Caudate nucleus (tissue), 63 donors: ENCODE measurements at places on chromosomes 2 and 18.

GRCh38 chr2:152693033-152693432 is 24.2 kb downstream of the PRPF40A start:
- no peak for DNase-seq

DNA sequence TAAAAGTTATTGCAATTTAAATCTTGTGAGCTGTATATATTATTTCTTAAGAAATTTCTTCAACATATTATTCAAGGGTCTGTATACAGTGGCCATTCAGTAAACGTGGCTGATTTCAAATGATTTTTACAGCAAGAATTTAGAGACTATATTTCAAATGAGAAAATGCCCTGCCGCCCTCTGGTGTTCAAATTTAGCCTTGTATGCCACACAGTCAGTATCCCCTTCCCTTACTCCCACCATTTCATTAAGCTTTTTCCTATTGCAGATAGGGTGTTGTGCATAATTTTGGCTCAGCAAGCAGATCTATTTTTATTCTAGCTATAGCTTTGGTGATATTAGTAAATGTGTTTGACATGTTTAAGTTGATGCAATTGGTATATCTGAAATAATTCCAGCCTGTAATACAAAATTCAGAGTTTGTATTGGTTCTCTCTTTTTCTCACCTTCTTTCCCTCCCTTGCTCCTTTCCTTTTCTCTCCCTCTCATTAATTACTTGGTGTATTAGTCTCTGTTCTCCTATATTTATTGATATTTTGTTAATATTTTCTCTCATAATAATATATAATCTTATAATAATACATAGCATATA is 22.8 kb upstream of the SCN7A start:
- no peak for DNase-seq

GRCh38 chr18:59085797-59086196 is 53.9 kb upstream of the SEC11C start:
- no peak for DNase-seq

DNA sequence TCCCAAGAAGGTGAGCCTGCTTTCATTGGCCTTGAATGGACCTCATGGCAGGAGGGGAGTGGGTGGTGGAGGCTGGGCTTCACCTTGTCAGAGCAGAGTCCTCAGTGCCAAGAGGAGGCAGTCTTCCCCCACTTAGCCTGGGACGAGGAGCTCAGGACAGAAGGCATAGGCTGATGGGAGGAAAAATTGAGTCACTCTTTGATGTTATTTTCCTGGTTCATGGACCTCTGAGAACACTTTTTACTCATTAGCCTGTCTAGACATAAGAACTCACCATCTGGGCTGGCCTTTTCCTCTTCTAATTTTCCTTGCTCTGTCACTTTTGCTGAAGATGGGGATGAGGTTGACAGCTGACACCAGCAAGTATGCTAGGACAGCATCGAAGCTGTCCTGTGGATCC is 225.7 kb upstream of the TNP1 start:
- DNase-seq = no peak

DNA sequence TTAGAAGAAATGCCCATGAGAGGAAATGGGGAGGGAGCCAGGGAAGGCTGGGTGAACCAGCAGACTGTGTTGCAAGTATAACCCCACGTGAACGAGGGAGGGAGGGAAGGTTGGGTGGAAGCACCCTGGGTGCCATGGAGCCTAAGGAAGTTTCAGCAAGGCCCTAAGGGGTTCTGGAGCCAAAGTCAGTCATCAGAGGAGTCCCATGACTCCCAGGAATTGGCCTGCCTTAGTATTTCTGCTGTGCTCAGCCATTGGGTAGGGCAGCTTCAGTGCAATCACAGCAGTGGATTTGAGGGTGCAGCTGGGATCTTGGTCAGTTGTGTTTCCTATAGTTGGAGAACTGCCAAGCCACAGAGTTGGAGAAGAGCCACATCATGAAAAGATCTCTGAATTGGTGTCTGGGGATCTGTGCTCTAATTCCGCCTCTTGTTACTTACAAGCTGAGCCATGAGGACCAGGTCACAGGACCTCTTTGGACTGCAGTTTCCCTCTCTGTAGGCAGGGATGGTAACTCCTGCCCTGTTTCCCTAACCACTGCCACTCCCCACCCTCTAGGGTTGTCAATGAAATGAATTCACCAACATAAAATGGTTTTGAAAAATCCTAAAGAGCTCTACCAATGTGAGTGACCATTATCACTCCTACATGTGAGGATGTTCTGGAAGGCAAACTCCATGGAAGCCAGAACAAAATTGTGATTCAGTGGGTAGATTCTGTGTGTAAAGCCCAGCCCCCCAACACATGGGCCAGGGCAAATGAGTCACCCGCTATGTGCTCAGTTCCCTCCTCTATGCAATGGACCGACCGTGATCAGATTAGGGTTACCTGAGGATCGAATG is 108.9 kb downstream of the CLIP4 start:
- DNase-seq = no peak

- DNase-seq = no peak
These were observed 281.1 kb upstream of the COL3A1 start for GRCh38 chr2:188693111-188693510.

- DNase-seq = no peak
These were observed 868 bp upstream of the PKDCC start for GRCh38 chr2:42046819-42047487.

GRCh38 chr2:168462543-168463045 is 6.5 kb downstream of the CERS6 start:
- DNase-seq = no peak

GRCh38 chr18:75350512-75350839 is 77.0 kb downstream of the SMIM21 start:
- DNase-seq = no peak

- DNase-seq = no peak
These were observed 386.6 kb upstream of the KLHL29 start for GRCh38 chr2:22998359-22998758.

DNA sequence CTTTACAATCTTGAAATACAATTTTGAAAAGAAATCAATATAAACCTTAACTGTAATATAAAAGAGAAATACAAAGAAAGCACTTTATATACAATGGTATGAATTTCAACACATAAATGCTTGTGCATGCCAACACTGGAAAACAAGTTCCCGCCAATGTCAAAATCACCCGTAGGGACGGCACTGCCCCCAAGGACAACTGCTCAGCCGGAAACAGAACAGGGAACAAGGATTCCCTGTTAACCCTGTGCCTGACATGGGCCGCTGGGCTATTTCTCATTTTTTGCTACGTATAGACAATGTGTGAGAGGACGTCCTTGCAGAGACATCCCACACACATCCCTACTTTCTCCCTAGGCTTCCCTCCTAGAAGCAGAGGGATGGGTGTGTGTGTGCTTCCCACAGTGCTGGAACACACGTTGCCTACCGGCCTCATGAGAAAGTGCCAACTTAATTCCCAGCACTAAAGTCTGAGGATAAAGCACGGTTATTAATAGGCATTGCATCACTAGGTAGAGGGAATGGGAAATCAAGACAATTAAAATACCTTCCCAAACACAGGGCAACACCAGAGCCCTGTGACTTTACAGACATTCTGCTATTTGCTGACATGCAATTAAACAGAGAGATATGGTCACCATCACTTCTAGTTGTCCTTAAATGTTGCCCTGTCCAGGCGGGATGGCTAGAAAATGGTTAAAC is 14.4 kb downstream of the AFG3L2 start:
- no peak for DNase-seq

GRCh38 chr18:70380915-70381896 is 92.4 kb downstream of the SOCS6 start:
- peak; percentile 83 for DNase-seq

- no peak for DNase-seq
These were observed 166.7 kb downstream of the TCF4 start for GRCh38 chr18:55421308-55421614.

DNA sequence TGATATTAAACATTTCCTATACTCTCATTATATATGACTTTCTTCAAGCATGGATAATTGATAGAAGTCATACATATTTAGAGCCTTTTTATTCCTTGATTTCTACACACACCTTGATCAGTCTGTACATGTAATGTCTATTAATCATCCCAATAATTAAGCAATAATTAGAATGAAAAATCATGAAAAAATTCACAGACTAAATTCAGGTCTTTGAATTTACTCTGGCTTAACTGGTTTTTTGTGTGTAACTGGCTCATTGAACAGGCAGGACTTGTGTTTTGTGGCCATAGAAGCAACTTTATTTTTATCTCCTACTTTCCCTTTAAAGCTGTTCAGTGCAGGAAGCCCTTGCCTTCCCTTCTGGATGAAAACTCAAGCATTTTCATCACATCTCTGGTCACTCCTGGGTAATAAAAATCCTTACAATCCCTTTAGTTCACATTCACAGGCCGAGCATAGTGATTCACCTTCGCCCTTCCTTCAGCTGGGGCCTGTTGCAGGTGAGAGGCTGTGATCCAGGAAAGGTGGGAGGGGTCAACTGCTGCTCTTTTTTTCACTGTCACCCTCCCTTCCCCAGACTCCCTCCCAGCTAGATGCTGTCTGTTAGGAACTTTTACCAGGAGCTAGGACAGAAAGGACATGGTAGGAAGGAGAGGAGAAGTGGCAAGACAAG is 58.0 kb upstream of the ITSN2 start:
- no peak for DNase-seq
